Upper lobe of right lung (tissue), 1 donor: ENCODE measurements at places on chromosomes 11 and 22.

- peak; percentile 91 for DNase-seq
- H3K4me3 ChIP-seq, result peak overlapping the region; percentile 52
- peaks cover 31% of the 10 kb centered on the region for H3K4me1 ChIP-seq
- H3K27me3 ChIP-seq, result no peaks in the 10 kb centered on the region
- peak overlapping the region; percentile 85 for H3K27ac ChIP-seq
Measured at GRCh38 chr11:74462009-74462408, 5.3 kb downstream of the KCNE3 start.

DNA sequence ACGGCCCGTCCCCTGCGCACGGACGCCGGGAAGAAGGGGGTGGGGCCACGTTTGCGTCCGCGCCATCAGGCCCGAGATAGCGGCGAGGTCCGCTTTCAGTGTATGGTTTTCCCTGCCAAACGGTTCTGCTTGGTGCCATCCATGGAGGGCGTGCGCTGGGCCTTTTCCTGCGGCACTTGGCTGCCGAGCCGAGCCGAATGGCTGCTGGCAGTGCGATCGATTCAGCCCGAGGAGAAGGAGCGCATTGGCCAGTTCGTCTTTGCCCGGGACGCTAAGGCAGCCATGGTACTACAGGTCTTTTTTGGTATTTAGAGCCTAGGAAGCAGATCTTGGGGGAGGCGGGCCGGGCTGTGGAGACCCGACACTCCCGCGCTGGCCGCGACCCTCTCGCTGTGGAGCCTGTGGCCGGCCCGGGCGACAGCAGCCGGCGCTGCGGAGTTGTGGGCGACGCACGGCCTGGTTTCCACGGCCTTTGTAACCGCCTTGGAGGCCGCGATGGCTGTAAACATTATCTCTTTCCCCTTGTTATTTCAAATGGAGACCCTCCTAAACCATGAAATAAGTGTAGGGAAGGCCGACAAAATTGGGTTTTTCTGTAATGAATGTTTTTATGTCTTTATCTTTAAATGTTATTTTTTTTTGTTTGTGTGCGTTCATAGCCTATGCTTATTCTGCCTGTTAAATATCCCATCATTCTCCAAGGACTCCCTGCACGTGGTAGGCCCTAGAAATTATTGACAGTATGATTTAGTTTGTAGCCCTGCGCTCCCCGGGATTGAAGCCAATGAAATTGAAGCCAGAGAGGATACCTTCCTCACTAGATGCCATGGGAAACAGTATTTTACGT lies at the start of gene AASDHPPT:
Gene AASDHPPT, plus strand, starts transcription at position 54 of the 847 bp plus-strand sequence. Its CDS starts 49 bp downstream, at position 103.
- H3K27me3 ChIP-seq, result no peaks in the 10 kb centered on the region
- peak within 1 kb of the TSS; percentile 96 for H3K27ac ChIP-seq
- no peak for DNase-seq
- peaks cover 45% of the 10 kb centered on the region for H3K4me1 ChIP-seq
- H3K36me3 ChIP-seq, result peaks cover 28% of the 10 kb centered on the region

DNA sequence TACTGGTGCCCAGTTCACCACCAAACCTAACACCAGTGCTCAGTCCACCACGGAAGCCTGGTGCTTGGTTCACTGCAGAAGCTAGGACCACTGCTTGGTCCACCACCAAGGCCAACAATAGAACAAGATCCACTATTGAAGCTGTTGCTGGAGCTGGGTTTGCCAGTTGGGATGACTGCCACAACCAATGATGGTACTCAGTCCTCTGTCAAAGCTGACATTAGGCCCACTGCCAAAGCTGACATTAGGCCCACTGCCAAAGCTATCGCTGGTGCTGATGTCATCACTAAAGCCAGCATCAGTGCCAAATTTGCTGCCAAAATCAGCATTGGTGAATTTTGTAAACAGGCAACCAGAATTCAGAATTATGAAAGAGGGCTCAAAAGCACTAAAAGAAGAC lies 1850.2 kb upstream of the RAG2 start:
- H3K27ac ChIP-seq, result no peak overlapping the region
- no peaks in the 10 kb centered on the region for H3K4me1 ChIP-seq
- DNase-seq, result no peak
- no peaks in the 10 kb centered on the region for H3K27me3 ChIP-seq

- H3K36me3 ChIP-seq, result peaks cover 3% of the 10 kb centered on the region
- H3K27ac ChIP-seq, result no peak overlapping the region
- DNase-seq, result no peak
- H3K4me3 ChIP-seq, result no peak overlapping the region
- no peaks in the 10 kb centered on the region for H3K4me1 ChIP-seq
Measured at GRCh38 chr11:108926171-108926840, 261.4 kb downstream of the DDX10 start.

GRCh38 chr11:126268361-126268707 lies 361 bp downstream of the SRPRA start:
- peak overlapping the region; percentile 93 for H3K4me3 ChIP-seq
- H3K27me3 ChIP-seq, result no peaks in the 10 kb centered on the region
- H3K36me3 ChIP-seq, result peaks cover 44% of the 10 kb centered on the region
- peak; percentile 70 for DNase-seq
- H3K27ac ChIP-seq, result peak overlapping the region; percentile 96
- peaks cover 17% of the 10 kb centered on the region for H3K4me1 ChIP-seq

DNA sequence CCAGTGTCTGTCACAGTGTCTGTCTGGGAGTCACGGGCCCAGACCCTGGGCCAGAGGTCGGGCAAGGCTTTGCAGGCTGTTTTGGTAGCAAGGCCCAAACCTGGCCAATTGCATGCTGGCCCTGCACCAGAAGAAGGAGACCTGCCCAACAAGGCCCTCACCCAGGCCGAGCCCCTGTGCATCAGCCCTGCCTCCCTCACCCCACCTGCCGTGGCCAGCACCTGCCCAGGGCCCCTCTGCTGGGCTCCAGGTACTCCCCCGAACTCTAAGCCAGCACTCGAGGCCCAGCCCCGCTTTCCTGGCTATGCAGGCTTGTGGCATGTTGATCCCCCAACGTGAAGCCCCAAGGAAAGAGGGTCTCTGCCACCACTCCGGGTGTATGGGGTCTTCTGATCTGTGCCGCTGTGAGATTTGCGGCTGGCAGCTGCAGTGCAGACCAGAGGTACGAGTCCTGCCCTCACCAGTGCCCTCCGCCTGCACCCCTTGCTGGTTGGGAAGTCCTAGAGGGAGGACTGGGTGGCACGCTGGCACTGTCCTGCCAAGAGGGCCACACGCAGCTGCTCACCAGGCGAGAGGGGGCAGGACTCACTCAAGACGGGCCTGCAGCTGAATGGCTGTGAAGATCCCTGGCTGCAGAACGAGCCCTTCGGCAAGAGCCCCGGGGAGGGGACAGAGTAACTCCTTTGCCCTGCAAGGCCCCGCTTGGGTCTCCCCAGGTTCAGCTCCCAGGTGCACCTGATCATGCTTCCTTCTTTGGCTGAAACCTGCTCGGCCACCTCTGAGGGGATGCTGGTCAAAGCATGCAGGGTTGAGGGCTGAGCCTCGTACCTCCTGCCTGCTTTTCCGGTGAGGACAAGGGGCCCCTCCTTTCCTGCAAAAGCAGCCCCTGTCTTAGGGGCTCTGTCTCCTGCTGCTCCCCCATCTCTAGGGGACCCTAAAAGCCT lies 6.7 kb upstream of the SEPTIN5 start:
- H3K4me3 ChIP-seq, result no peak overlapping the region
- H3K27ac ChIP-seq, result no peak overlapping the region
- DNase-seq, result peak; percentile 67
- no peaks in the 10 kb centered on the region for H3K36me3 ChIP-seq
- H3K27me3 ChIP-seq, result peaks cover 14% of the 10 kb centered on the region

DNA sequence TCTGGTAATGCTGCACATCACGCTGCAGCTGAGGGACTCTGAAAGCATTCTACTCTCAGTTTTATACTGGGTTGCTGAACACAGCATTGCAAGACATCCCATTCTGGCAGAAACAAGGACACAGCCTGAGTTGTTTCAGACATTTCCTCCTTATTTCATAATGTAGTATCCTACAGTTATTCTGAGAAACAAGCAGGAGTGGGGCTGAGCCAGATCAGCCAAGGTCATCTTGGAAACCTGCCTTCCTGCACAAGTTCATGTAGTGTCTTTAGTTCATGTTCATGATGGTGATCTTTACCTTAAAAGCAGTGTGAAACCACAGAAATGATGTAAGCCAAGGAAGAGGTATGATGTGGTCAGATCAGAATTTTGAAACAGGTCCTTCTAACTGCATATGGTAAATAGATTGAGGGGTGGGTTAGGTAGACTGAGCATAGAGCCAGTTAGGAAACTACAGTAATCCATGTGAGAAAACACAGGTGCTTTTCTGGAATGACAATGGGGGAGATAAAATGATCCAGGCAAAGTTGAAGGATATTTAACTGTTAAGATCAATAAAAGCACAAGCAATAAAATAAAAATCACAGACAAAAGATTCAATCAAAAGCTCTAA lies 1686.8 kb downstream of the LRRC4C start:
- no peak overlapping the region for H3K27ac ChIP-seq
- H3K27me3 ChIP-seq, result no peaks in the 10 kb centered on the region
- no peak for DNase-seq
- H3K4me1 ChIP-seq, result no peaks in the 10 kb centered on the region
- H3K4me3 ChIP-seq, result no peak overlapping the region

GRCh38 chr11:129117595-129118350 lies 74.4 kb downstream of the ARHGAP32 start:
- no peak overlapping the region for H3K4me3 ChIP-seq
- H3K27me3 ChIP-seq, result no peaks in the 10 kb centered on the region
- DNase-seq, result no peak
- no peaks in the 10 kb centered on the region for H3K36me3 ChIP-seq
- H3K27ac ChIP-seq, result no peak overlapping the region

GRCh38 chr22:45594123-45594941 lies 77.3 kb upstream of the ATXN10 start:
- no peaks in the 10 kb centered on the region for H3K36me3 ChIP-seq
- H3K27ac ChIP-seq, result no peak overlapping the region
- H3K4me1 ChIP-seq, result no peaks in the 10 kb centered on the region
- H3K27me3 ChIP-seq, result no peaks in the 10 kb centered on the region
- no peak for DNase-seq
- H3K4me3 ChIP-seq, result no peak overlapping the region

DNA sequence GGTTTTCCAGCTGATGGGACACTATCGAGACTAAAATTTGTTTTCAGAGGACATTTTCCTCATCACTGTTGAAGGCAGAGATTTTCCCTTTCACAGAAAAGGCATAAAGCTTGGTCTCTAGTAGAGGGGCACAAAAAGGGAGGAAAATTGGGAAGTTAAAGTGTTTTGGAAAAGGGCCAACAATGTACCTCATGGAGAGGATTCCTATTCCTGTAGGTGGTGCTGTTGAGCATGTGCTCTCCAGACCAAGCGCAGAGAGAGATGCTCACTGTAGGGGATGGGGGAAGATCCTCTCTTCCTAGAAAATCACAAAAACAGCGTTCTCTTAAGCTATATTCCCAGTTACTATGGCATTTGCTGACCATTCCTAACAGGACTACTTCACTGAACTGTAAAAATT lies 44.9 kb downstream of the OR4C46 start:
- no peak for DNase-seq
- H3K27me3 ChIP-seq, result no peaks in the 10 kb centered on the region
- H3K36me3 ChIP-seq, result no peaks in the 10 kb centered on the region
- no peak overlapping the region for H3K27ac ChIP-seq
- H3K4me1 ChIP-seq, result no peaks in the 10 kb centered on the region
- no peak overlapping the region for H3K4me3 ChIP-seq

DNA sequence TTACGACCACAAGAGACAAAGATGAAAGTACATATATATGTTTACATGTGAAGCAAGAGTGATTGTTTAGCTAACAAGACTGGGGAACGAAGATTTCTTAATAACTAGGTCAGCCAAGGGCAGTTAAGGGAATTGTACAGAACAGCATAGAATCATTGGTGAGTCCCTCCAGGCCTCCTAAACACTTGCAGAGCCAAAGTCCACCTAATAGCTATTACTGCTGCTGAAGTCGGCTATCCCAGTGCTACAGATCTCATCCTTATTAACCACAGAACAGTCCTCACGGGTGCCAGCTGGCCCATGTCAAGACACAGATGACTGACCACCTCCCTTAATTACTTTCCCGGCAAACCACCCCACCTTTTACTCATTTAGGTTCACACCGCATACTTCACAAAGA lies 68.5 kb upstream of the OPCML start:
- H3K36me3 ChIP-seq, result no peaks in the 10 kb centered on the region
- no peaks in the 10 kb centered on the region for H3K27me3 ChIP-seq
- no peak overlapping the region for H3K27ac ChIP-seq
- no peak for DNase-seq

DNA sequence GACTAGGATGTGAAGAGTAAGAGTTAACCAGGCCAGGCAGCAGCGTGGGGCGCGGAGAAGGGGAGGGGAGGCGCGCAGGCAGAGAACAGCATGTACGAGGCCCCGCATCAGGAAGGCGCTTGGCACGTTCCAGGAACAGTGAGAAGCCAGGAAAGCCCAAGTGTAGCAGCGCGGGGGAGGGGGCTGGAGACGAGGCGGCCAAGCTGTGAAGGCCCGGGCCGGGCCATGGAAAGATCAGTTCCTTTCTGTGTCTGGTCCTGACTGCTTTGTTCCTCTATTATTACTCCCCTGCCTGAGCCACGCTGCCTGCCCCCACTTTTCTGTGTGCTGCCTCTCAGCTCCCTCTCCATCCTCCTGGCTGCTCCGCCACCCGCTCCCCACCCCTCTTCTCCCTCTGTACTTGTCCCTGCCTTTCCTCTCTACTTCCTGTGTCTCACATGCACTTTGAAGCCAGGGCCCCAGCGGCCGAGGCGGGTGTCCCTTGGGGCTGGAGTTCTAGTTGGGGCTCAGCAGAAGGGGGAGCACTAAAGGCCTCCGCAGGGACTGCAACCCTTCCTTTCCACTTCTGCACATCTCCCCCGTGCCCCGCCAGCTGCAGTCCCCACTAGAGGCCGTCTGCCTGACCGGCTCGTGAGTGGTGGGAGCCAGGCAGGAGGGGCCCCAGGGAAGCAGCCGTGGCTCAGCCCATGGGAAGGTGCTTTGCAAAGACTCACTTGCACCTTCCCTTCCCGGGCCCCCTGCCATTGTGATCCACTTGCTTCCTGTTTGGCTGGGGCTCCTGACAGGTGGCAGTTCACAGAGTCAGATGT lies 63.7 kb downstream of the PRDM11 start:
- H3K27ac ChIP-seq, result peak overlapping the region; percentile 81
- peaks cover 9% of the 10 kb centered on the region for H3K36me3 ChIP-seq
- peak overlapping the region; percentile 8 for H3K4me3 ChIP-seq
- peaks cover 18% of the 10 kb centered on the region for H3K4me1 ChIP-seq

DNA sequence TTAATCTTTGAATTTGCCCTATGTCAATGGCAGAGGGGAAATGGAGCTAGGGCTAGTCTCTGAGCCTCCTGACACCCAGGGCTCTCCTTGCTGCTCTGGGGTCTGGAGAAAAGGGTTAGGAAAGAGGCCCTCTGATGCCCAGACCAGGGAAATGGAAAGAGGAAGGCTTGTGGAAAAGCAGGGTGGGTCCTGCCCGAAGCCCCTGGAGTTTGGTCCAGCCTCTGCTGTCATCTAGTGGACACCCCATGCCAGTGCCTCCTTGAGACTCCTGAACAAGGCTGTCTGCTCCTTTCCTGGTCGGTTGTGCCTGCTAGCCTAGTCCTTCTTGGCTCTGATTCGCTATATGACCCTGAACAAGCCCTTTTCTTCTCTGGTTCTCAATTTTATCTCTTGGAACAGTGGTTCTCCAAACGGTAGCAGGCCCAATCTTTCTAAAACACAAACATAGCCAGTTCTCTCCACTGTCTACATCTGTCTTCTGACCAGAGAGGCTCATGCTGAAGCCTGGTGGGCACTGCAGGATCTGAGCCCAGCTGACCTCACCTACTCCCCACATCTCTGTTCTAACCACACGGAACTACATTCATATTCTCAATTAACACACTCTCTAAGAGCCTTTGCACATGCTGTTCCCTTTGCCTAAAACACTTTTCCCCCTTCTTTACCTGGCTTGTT lies 8.8 kb upstream of the PLA2G3 start:
- no peaks in the 10 kb centered on the region for H3K36me3 ChIP-seq
- peak; percentile 77 for DNase-seq
- H3K4me3 ChIP-seq, result no peak overlapping the region
- H3K27me3 ChIP-seq, result no peaks in the 10 kb centered on the region
- H3K27ac ChIP-seq, result no peak overlapping the region
